HuH-7 (cell line): ENCODE measurements at places on chromosomes 16 and 17.

DNA sequence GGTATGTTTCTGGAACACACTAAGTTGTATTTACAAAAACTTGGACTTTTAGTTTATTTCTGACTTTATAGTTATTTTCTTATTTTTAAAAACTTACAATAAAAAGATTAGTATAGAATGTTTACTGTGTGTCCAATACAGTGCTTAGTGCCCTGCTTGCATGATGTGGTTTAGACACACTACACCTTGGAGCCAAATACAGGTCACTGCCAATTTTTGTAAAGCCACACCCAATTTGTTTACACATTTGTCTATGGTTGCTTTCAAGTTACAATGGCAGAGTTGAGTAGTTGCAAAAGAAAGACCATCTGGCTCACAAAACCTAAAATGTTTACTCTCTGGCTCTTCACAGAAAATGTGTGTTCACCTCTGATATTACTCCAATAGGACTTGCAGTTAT lies 807.1 kb downstream of the KCNJ2 start:
- no peak for DNase-seq

DNA sequence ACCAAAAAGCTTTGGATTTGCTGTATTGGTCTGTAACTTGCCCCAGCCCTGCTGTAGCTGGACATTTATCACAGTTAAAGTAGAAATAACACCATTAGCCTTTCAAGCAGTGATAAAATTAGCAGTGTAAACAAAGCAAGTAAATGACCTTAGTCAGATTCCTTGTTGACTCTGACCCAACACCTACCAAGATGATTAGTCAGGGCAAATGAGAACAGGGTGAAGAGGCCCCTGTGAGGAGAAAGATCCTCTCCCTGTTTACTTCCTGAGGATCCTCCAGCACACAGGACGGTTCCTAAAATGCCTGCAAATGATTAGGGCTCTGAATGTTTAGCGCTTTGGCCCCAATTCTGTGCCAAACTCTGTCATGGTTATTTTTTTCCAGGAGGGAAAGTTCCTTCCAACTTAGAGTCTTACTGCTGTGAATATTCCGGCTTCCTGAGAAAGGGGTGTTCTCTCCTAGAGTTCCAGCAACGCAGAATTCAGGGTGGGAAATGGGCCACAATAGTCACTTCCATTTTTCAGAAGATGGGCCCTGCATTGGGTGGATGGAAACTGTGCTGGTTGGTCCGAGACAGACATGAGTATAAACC lies 259.0 kb upstream of the MYOCD start:
- DNase-seq: no peak

- DNase-seq: no peak
Measured at GRCh38 chr17:34542700-34543336, 36.6 kb upstream of the TMEM132E start.

GRCh38 chr17:56913353-56913866 lies 439 bp downstream of the TRIM25 start:
- no peak for DNase-seq

DNA sequence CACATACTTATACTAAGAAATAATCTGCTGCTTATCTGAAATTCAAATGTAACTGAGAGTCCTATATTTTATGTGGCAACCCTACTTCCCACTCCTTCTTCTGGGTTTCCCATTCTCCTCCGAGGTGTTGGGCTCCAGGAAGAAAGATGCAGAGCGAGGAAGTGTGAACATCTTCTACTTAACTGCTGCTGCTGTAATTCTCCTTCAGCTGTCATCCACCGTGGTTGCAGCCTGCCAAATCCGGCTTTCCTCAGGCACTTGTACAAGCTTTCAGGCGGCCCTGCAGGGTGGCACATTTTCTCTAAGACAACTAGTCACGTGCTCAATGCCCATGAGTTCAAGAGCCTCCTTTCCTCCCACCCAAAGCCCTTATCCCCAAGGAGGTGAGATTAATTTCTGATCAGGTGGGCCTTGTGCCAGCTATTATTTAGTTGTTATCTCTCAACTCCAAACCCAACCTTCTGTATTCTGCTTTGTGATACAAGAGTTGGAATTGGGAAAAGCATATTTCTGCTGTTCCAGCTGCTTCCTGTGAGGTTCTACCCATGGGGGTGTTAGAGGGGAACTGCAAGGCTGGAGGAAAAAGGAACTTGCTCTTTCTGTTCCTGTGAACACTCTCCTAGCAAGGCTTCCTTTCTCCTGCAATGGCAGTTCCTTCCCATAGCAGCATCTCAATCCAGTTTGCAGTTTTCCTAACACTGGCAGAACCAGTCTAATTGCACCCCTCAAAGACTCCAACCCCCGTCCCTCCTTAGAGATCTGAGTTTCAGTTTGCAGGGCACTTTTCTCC lies 67.6 kb upstream of the RBBP6 start:
- DNase-seq: no peak

- no peak for DNase-seq
Measured at GRCh38 chr17:45190503-45191255, 29.0 kb downstream of the HEXIM2 start.

DNA sequence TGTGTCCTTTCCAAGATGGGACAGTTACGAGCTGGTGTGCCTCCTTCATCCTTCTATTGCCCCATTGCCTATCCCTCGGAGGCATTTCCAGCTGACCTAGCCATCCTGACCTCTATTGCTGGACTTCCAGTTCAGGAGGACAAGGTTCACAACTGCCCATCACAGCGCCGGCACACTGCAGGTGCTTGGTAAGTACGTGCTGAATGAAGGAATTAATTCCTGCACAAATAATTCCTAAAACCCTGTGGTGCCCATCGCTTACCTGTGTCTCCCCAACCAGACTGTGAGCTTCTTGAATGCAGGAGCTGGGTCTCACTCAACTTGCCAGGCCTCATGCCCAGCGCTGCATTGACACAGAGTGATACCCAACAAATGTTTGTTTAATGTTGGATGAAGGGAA lies 13.0 kb downstream of the ALOX15B start:
- DNase-seq: no peak

DNA sequence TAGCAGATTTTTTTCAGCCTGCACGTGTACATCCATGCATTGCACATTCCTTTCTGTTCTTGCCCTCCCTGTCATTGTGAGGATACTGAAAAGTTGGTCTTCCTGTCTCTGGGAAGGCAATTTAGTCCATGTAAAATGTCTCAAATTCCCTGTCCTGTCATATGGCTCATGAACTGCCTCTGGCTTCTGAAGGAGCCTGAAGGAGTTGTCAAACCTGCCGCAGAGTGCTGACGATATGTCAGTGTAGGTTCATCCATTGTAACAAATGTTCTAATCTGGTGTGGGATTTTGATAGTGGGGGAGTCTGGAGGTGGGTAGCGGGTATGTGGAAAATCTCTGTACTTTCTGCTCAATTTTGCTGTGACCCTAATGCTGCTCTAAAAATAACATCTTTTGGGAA lies 59.6 kb downstream of the YPEL2 start:
- no peak for DNase-seq

DNA sequence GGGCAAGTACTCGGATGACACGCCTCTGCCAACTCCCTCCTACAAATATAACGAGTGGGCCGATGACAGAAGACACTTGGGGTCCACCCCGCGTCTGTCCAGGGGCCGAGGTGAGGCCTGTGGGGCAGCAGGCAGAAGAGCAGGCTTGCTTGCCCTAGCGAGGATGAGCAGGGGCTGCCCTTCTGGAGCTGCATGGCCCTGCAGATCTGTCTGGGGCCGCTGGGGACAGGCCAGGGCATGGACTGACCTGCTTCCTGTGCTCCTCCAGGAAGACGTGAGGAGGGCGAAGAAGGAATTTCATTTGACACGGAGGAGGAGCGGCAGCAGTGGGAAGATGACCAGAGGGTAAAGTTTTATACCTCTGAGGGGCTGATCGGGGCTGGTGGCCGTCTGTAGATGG lies 5.3 kb downstream of the DHX38 start:
- DNase-seq: no peak
